ENCODE measurements at places on chromosomes 1 and 21. TPM values are rescaled to one million over a fixed set of nuclear protein-coding genes. Genes with fewer than 3 reads are reported as not detected.

The PEX14 gene
- 27.8 TPM for total RNA-seq

The TMIGD3 gene
- total RNA-seq, result not detected

DNA sequence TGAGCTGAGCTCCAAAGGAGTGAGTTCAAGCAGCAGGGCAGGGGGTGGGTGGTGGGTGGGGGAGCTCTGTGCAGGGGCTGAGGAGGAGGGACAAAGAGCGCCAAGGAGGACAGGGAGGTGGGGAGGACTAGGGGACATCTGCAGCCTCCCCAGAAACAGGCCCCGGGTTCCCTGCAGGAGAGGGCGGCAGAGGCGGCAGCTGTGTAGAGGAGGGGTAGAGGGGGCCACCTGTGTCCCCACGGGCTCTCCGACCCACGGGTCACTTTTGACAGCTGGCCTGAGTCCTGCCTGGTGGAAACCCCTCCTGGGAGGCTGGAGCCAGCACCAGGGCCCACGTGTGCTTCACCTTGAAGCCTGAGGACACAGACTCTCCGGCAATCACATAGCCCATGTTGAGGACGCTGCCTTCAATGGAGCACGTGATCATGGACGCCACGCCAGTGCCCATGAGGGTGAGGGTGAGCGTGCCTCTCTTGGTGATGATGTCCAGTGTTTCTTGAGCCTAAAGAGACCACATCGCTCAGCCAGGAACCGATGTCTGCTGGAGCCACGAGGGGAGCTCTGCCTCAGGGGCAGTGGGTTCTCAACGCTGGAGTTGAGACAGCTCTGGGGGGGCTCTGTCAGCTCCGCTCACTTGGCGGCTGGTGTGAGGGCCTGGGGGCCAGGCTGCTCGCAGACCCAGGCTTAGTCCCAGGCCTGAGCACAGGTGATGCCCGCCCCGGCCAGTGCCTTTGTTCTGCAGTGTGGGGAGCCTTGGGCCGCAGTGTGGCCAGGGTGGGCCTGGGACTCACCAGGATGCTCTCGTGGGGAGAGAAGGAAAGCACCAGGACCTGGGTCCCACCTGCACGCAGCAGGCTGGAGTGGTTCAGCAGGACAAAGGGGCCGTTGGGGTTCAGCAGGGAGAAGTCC, 6.6 kb upstream of the TMEM52 start:
- no peaks in the 10 kb centered on the region for H3K36me3 ChIP-seq
- H3K27me3 ChIP-seq, result no peaks in the 10 kb centered on the region
- DNase-seq, result no peak

The SELL gene
- total RNA-seq, result 0.26 TPM

- no peak overlapping the region for H3K4me3 ChIP-seq
- no peak for DNase-seq
- H3K27ac ChIP-seq, result peak overlapping the region; percentile 86
- H3K27me3 ChIP-seq, result no peaks in the 10 kb centered on the region
These were observed 78.1 kb downstream of the NKAIN1 start for GRCh38 chr1:31161571-31161970.

The PDE4B gene
- 4.5 TPM for total RNA-seq

The CCDC27 gene
- 0.13 TPM for total RNA-seq

The UBL4B gene
- total RNA-seq, result not detected

- H3K4me3 ChIP-seq, result no peak overlapping the region
- no peak overlapping the region for H3K27ac ChIP-seq
- H3K4me1 ChIP-seq, result no peaks in the 10 kb centered on the region
These were observed 12.5 kb downstream of the ACTRT2 start for GRCh38 chr1:3033790-3034090.

- DNase-seq, result no peak
- H3K36me3 ChIP-seq, result no peaks in the 10 kb centered on the region
- no peaks in the 10 kb centered on the region for H3K27me3 ChIP-seq
- H3K4me3 ChIP-seq, result no peak overlapping the region
These were observed 30.8 kb downstream of the CD2 start for GRCh38 chr1:116785006-116785405.

The EPHB2 gene
- 13.1 TPM for total RNA-seq

The C1orf94 gene
- 5.5 TPM for total RNA-seq

GRCh38 chr1:110525249-110525595, 6.2 kb upstream of the KCNA10 start:
- DNase-seq, result no peak
- H3K36me3 ChIP-seq, result no peaks in the 10 kb centered on the region

DNA sequence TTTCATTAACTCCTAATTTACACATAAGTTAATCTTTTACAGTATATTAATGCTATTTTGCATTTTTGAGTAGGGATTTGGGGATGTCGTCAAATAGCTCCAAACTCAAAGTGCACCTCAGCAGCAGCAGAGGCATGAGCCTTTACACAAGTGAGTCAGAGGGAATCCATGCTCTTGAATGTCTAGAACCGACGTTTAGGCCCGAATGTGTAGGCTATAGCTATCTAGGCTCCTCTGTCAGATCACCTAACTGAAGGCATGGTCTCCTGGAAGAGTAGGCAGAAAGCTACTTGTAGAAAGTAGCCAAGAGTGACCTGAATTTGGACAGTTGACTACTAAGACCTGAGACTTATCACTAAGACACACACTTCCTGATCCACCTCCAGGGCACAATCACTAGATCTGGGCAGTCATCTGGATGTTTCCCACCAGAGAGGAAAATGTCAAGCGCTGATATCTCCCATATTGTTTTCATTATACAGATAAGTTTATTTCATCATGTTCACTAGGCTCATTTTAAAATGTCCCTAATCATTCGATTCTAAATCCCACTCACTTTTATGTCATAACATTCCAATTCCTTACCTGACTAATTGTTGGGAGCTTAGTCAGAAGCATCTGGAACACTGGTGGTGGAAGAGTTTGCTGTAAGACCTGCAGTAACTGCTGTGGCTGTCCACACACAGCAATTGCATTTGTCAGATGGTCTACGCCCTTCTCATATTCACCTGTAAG, 15.3 kb downstream of the TOMM20 start:
- no peak overlapping the region for H3K4me3 ChIP-seq
- peaks cover 82% of the 10 kb centered on the region for H3K36me3 ChIP-seq
- no peaks in the 10 kb centered on the region for H3K4me1 ChIP-seq

DNA sequence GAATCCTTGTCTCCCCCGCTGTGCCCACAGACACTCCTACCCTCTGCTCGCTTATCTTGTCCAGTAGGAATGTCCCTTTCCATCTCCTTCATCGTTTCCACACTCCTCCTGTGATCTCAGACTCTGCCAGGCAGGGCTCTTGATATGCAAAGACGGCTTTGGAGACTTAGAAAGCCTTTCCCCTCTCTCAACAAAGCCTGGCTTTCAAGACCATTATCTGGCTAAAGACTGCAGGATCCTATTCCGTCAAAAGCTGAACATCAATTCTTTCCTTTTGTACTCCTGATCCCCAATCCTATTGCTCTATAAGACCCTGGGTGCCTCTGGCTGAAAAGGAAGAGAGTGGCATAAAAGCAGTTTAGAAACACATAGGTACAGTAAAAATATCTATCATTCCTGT, 63.9 kb downstream of the SDC3 start:
- no peak for DNase-seq
- no peak overlapping the region for H3K4me3 ChIP-seq
- peaks cover 8% of the 10 kb centered on the region for H3K27me3 ChIP-seq
- H3K36me3 ChIP-seq, result no peaks in the 10 kb centered on the region

The FAM78B gene
- 2.7 TPM for total RNA-seq

The PLA2G2F gene
- not detected for total RNA-seq

GRCh38 chr1:3896396-3897000, 3.6 kb downstream of the C1orf174 start:
- no peak for DNase-seq
- peaks cover 20% of the 10 kb centered on the region for H3K36me3 ChIP-seq

The C8B gene
- 0.30 TPM for total RNA-seq

- H3K27me3 ChIP-seq, result peaks cover 7% of the 10 kb centered on the region
- H3K36me3 ChIP-seq, result no peaks in the 10 kb centered on the region
- no peak overlapping the region for H3K27ac ChIP-seq
These were observed 25.8 kb upstream of the MYCL start for GRCh38 chr1:39927538-39927937.

DNA sequence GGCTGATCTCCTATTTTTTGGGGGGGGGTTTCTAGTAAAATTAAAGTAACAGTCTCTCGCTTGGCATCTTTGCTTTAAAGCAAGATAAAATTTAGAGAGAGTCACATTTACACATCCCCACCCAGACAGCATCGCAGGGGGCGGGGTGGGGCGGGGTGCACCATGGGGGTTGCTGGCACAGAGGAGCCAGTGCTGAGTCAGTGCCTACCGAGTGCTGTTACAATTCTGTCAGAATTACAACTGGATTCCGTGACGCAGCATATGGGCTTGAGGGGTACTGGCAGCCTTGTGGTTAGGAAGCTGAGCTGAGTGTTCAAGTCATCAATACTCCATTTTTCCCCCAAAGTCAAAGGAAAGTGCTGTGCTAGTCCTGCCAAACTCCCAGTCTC, 175.9 kb downstream of the PRDM16 start:
- peaks cover 20% of the 10 kb centered on the region for H3K27me3 ChIP-seq
- H3K36me3 ChIP-seq, result no peaks in the 10 kb centered on the region
- peaks cover 12% of the 10 kb centered on the region for H3K4me1 ChIP-seq
- H3K4me3 ChIP-seq, result no peak overlapping the region
- H3K27ac ChIP-seq, result no peak overlapping the region

The AIDA gene
- total RNA-seq, result 81.2 TPM

DNA sequence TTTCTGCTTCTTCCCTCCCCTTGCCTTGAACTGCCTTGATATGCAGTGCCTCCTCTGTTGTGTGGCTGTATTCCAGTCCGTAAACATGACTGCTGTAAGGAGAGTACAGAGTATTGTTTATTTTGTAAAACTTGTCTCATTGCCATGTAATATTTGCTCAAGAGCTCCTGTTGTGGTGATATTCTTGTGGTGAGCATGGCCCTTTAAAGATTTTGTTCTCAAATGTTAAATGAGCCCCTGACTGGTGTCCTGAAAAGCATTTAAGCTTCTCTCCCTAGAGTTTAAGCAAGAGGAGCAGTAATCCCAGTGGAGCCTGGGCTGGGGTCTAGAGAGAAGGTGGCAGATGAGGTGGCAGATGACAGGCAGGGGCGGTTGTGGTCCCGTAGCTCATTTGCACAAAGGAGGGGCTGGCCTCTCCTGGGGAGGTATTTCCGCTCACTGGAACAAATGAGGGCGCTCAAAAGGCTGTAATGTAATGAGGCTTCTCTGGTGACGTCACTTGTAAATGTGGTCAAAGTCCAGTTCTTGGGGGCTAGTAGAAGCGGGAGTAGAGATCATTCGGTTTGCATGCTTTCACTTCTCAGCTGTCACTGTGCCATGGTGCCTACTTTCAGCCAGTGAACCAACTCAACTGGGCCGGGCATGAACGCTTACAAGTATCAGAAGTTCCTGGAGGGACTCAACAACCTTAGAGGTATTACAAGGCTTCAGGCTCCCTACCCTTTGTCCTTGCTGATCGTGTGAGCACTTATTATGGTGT, 46.0 kb upstream of the MACF1 start:
- H3K27me3 ChIP-seq, result no peaks in the 10 kb centered on the region
- H3K4me3 ChIP-seq, result peak overlapping the region; percentile 69
- no peaks in the 10 kb centered on the region for H3K36me3 ChIP-seq
- peak; percentile 45 for DNase-seq

The MKNK1 gene
- total RNA-seq, result 17.5 TPM

DNA sequence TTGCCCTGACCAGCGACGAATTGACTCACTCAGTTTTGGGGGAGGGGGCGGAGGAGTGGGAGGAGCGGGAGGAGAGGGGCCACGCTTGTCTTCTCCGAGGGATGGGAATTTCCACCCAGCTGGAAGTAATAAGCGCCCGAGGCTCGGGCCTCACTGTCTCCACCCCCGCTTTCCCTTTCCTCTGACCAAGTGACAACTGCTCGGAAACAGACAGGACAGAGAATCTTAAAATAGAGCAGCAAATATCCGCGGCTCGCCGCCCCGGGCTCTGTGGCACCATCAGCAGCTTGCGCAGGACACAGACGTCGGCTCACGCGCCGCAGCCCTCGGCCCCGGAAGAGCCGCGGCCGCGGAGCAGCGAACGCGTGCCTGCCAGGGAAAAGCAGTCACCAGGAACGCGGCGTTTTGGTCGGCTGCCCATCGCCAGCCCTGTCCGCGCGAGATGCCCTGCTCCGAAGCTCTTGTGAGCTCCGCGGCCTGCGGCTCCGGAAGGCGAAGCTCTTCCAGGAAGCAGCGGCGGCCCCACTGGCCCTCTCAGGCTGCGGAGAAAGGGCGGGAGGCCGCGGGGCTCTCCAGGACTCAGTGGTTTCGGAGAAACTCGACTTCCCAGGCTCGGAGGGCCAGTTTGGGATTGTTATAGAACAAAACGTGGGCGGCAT, 10.7 kb upstream of the RGS16 start:
- peaks cover 67% of the 10 kb centered on the region for H3K27me3 ChIP-seq
- H3K4me3 ChIP-seq, result peak overlapping the region; percentile 71
- DNase-seq, result peak; percentile 55
- H3K4me1 ChIP-seq, result peaks cover 81% of the 10 kb centered on the region
- H3K27ac ChIP-seq, result peak overlapping the region; percentile 86

- H3K27ac ChIP-seq, result peak overlapping the region; percentile 31
- H3K27me3 ChIP-seq, result no peaks in the 10 kb centered on the region
- no peak for DNase-seq
- peaks cover 25% of the 10 kb centered on the region for H3K4me1 ChIP-seq
These were observed 19.7 kb downstream of the KPNA6 start for GRCh38 chr1:32127409-32128198.

DNA sequence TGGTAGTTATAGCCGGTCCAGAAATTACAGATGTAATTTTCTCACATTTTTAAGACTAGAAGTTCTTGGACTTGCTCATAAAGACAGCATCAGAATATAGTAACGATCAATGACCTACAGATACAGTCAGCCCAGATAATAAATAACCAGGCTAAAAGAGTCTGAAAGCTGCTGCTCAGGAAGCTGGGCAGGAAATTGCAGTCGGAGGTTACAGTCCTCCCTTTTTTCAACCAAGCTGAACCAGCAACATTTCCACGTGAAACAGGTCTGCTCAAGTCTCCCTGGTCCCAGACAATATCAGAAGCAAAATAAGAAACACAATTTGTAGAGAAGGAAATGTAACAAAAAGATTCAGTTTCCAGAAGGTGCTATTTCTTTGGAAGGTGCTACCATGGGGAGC, 457.4 kb downstream of the SIPA1L2 start:
- peaks cover 62% of the 10 kb centered on the region for H3K36me3 ChIP-seq
- no peak overlapping the region for H3K4me3 ChIP-seq
- H3K27me3 ChIP-seq, result no peaks in the 10 kb centered on the region
- DNase-seq, result no peak
- no peak overlapping the region for H3K27ac ChIP-seq

DNA sequence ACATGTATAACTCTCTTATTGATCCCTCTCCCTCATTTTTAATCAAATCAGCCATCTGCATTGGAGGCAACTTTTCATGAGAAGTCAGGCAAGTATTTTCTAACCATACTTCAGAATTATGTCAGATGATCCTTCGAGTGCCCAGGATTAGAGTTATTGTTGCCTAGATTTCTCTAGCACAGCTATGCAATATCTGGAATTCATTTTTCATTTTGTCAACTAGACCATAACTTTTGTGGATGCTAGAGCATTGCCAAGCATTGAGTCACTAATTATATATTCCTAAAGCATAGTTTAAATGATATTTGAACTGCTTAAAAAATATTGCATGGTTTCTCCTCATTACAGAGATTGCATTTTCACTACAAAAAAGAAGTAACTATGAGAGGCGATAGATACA, 21.2 kb downstream of the HFM1 start:
- no peaks in the 10 kb centered on the region for H3K4me1 ChIP-seq
- no peaks in the 10 kb centered on the region for H3K36me3 ChIP-seq
- H3K27ac ChIP-seq, result no peak overlapping the region
- no peak for DNase-seq

The ACOT11 gene
- total RNA-seq, result 4.4 TPM
